ENCODE measurements at places on chromosomes 16 and 17.

DNA sequence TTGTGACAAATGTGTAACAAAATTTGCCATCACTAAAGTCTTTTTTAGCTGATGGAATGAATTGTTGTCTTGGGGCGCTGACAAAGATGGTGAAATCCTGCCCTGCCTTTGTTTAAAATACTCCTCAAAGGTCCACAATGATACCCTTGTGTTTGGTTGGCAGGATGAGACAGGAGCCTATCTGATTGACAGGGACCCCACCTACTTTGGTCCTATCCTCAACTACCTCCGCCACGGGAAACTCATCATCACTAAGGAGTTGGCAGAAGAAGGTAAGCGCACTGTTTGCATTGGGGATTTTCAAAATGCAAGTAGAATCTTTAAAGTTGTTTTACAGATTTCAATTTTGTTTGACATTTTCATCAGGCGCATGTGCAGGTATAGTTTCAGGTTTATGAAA is 2.0 kb downstream of the KCTD2 start:
- no peak for DNase-seq

GRCh38 chr16:48101069-48101674 is 54.6 kb downstream of the ABCC12 start:
- DNase-seq = no peak

GRCh38 chr16:87493608-87494280 is 920 bp upstream of the ZCCHC14 start:
- no peak for DNase-seq

DNA sequence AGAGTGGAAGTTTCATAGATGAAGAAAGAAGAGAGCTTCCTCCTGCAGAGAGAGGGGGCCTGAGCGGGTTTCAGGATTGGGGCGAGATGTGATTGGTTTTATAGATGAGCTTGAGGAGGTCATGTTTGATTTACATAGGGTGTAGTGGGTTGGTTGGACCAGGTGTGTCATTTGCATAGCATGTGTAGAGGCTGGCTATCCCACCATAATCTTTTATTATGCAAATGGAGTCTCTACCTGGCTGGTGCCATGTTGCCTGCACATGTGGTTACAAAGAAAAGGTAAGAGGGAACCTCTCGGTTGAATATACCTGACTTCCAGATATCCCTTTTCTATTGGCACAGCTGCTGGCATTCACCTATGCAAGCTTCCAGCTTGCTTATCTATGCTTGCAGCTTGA is 228.1 kb downstream of the BCAS3 start:
- DNase-seq = no peak

DNA sequence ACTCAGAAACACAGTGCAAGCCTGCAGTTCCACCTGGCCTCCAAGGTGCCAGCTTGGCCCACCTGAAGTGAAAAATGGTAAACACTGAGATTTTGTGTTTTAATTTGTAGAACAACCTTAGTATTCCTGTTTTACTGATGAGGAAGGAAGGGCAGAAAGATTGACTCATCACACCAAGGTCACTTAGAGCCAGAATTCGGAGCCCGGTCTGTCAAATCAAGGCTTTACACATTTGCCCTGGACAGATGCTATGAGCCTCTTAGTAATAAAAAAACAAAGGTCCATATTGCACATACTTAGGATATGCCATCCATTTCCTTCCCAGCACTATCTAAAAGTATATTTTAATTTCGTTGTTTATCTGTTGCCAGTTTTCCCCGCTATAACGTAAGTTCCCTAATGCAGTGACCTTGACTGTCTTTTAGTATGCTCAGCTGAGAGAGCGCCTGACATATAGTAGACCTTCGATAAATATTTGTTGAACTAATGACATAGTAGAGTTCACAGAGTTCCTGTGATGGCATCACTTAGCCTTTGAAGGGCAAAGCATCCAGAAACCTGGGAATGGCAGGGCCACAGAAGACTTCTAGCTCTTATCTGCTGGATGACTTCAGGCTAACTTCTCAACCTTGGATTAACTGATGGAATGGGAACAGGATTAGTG is 7.2 kb upstream of the TBKBP1 start:
- no peak for DNase-seq

DNA sequence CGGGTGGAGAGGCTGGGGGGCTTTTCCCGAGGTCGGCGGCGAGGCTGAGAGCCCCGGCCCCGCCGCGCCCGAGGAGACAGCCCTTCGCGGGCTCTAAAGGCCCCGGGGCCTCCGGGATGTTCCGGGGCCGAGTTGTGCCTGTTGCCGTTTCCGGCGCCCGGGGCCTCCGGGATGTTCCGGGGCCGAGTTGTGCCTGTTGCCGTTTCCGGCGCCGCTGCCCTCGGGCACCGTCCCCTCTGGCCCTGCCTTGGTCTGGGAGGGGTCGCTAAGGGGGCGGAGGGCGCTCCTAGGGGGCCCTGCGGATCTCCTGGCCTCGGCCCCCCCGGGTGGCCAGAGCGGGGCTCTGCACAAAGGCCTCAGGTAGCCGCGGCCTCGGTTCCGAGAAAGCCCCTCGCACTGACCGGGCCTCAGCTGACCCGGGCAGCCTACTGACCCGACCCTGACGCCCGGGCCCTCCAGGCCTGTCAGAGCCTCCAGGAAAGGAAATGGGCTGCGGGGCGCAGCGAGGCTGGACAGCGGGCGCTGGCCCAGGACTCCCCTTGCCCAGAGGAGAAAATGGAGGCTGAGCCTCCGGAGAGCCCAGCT is 24.2 kb downstream of the ACTG1 start:
- no peak for DNase-seq

GRCh38 chr16:86581458-86581857 is 3.1 kb downstream of the FOXL1 start:
- DNase-seq = no peak

DNA sequence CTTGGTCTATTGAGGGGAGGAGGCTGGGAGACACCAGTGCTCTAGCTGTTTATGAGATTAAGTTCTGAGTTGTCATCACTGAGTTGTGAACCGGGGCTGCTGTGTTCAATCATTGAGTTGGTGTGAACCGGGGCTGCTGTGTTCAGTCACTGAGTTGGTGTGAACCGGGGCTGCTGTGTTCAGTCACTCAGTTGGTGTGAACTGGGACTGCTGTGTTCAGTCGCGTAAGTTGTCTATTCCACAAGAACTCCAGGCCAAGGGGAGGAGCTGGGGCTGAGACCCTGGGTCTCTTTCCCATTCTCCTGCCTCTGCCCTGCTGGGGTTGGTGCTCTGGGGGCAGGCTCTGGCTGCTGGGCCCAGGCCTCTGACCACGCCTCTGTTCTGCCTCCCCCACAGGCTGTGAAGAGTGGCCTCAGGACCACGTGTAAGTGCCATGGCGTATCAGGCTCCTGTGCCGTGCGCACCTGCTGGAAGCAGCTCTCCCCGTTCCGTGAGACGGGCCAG is 24.5 kb downstream of the WNT9B start:
- DNase-seq = no peak

DNA sequence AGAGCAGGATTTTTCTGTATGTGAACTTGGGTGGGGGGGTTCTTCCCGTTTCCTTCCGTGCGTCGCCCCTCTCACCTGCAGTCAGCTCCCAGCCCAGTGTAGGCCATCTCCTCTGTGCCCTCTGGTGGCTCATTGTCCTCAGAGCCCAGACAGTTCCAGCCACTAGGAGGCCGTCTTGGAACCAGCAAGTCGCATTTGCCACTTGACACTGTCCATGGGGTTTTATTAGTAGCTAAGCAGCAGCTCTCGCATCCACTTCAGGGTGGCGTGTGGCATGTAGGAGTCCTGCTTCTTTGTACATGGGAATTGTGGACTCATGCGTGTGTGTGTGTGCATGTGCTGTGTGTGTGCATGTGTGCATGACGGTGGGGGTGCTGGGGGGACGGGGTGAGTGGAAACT is 74.0 kb downstream of the SEC14L1 start:
- DNase-seq = no peak

- no peak for DNase-seq
Measured at GRCh38 chr17:63976702-63977101, 4.0 kb upstream of the SCN4A start.

GRCh38 chr16:10728003-10728887 is 15.4 kb upstream of the NUBP1 start:
- DNase-seq = no peak

- DNase-seq = no peak
Measured at GRCh38 chr16:3842994-3843393, 37.5 kb downstream of the CREBBP start.

DNA sequence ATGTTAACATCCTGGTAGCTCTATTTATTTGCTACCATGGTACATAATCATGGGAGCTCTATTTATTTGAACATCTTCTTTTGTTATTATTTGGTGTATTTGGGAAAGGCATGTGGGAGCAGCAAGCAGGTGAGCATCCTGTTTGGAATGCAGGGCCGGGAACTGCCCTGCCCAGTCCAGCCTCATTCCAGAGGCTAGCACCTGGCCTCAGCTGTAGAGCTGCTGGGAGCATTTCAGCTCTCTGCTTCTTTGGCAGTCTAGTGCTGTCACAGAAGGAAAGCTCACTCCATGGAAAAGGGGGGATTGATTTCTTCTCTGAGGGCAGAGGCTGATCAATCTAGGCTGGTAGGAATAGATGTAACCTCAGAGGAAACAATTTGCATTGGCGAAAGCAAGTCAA is 112.5 kb downstream of the WWOX start:
- no peak for DNase-seq

DNA sequence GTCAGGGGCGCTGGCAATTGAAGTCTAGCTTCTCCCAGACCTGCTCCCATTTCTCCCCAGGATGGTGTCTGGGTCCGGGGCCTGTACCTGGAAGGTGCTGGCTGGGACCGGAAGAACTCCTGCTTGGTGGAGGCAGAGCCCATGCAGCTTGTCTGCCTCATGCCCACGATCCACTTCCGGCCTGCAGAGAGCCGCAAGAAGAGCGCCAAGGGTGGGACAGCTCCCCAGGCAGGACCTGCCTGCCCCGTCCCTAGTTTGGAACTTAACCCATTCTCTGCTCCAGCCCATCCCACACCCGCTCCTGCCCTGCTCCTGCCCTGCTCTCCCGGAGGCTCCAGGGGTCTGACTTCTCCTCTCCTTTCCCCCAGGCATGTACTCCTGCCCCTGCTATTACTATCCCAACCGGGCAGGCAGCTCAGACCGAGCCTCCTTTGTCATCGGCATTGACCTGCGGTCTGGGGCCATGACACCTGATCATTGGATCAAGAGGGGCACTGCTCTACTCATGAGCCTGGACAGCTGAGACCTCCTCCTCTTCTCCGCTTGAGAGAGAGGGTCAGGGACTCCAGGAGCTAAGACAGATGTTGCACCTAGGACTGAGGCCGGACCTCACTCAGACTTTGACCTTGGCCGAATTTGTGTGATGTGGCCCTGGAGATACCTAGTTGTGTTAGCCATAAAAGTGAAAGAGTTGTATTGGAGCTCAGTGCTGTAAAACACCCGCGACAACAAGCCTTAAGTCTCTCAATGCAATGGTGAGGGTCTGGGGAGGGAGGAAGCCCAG is 814 bp upstream of the KDM6B start:
- no peak for DNase-seq

DNA sequence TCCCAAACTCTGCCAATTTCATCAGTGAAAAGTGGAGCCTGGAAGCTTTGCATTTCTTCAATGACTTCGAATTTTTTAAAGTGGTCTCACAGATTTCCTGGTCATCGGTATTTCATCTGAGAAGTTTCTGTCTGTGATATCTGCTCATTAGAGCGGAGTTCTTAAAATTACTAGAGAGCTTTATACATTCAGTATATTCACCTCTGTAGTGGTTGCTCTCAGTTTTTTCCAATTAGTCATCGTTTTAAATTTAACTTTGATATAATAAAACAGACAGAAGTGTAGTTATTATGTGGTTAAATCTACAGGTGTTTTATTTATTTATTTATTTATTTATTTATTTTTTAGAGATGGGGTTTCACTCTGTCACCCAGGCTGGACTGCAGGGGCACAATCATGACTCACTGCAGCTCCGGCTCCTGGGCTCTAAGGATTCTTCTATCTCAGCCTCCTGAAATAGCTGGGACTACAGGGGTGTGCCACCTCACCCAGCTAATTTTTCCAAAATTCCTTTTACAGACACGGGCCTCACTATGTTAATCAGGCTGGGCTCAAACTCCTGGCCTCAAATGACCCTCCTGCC is 16.0 kb downstream of the ARHGAP17 start:
- DNase-seq = no peak

DNA sequence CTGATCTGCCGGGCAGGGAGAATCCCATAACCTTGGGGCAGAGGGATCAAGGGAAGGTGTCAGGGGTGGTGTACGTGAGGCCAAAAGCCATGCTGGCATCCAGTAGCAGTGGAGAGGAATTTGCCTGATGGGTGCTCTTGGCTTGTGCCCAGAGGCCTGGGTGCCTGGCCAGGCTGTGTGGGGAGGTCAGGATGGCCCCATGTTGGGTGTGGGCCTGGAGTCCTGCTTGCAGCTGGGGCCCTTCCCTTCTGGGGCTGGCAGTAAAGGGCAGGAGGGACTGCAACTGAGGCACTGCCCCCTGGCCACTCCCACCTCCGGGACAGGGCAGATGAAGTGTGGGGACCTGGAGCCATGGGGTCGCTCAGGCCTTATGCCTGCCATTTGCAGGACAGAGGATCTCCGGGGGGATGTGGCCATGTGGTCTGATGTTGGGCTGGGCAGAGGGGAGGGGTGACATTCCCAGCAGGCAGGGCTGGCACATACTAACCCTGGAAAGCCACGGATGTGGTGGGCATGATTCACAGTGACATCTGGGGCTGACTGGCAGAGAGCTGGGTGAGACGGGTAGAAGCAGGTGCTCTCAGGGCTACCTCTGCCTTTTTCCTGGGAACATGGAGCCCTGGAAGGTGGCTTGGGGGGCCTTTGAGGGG is 3.5 kb downstream of the FMNL1 start:
- peak; percentile 50 for DNase-seq

GRCh38 chr16:4890686-4891085 is 43.4 kb downstream of the UBN1 start:
- no peak for DNase-seq

DNA sequence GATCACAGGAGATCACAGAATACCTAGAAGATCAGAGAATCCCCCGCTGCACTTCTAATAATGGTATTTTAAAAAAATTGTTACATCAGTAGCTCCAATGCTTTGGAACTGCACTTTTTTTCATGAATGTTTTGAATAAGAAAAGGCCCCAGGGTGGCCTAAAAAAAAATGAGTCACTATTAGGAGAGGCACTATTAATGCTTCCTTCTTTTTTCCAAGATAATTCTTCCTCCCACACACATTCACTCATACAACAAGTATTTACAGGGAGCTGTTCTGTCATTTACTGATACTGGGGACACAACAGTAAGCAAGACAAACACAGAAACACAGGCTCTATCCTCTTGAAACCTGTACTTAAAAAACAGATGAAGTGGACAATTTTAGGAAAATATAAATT is 675 bp upstream of the PDZD9 start:
- DNase-seq = no peak

GRCh38 chr16:273547-274421 is 2.0 kb downstream of the RGS11 start:
- no peak for DNase-seq
